ENCODE measurements at places on chromosomes 16 and 17. TPM values are rescaled to one million over a fixed set of nuclear protein-coding genes. Genes with fewer than 3 reads are reported as not detected.

Gene SCARF1
- total RNA-seq: 11.2 TPM

Gene GNG13
- total RNA-seq: not detected

Gene PRKAR1A
- total RNA-seq: 169 TPM

Gene CCT6B
- 0.96 TPM for total RNA-seq

Gene CAPNS2
- total RNA-seq: not detected

Gene CCL8
- 1.2 TPM for total RNA-seq

Gene SYNGR3
- total RNA-seq: 4.8 TPM

Gene ASPHD1
- total RNA-seq: 1.1 TPM

Gene KRT28
- total RNA-seq: not detected

Gene NOXO1
- total RNA-seq: 4.2 TPM

Gene HP
- total RNA-seq: not detected

Gene KRTAP9-7
- total RNA-seq: not detected

Gene FOXJ1
- total RNA-seq: not detected

Gene WNT3
- total RNA-seq: not detected

Gene KCNJ16
- total RNA-seq: not detected

Gene CFAP97D1
- not detected for total RNA-seq

Gene AFMID
- total RNA-seq: 47.8 TPM

Gene FA2H
- 20.1 TPM for total RNA-seq

Gene ACSF2
- total RNA-seq: 460 TPM

Gene SMIM36
- not detected for total RNA-seq

Gene C17orf67
- total RNA-seq: not detected

Gene AKTIP
- 68.7 TPM for total RNA-seq

Gene CNTNAP1
- total RNA-seq: 3.7 TPM

Gene IL32
- 21.9 TPM for total RNA-seq

Gene STX1B
- total RNA-seq: 0.41 TPM

Gene TBC1D3I
- total RNA-seq: not detected

Gene CACNG3
- total RNA-seq: not detected

Gene LRRC36
- not detected for total RNA-seq

Gene PRRT2
- 1.9 TPM for total RNA-seq

Gene ZP2
- total RNA-seq: not detected

Gene TBC1D3K
- not detected for total RNA-seq

Gene SDK2
- total RNA-seq: 3.4 TPM

Gene IRX5
- total RNA-seq: not detected

Gene KCNH4
- total RNA-seq: not detected

Gene EIF3C
- 191 TPM for total RNA-seq

Gene KLHL10
- total RNA-seq: not detected

Gene TBX2
- total RNA-seq: 13.5 TPM

Gene UTS2R
- total RNA-seq: not detected

Gene HEATR9
- total RNA-seq: not detected

Gene SALL1
- total RNA-seq: 0.41 TPM

Gene ACAP1
- total RNA-seq: 4.8 TPM

Gene KRT12
- 3.8 TPM for total RNA-seq

All from transverse colon (tissue), 4 donors.